ENCODE measurements at places on chromosomes 11 and 22.

DNA sequence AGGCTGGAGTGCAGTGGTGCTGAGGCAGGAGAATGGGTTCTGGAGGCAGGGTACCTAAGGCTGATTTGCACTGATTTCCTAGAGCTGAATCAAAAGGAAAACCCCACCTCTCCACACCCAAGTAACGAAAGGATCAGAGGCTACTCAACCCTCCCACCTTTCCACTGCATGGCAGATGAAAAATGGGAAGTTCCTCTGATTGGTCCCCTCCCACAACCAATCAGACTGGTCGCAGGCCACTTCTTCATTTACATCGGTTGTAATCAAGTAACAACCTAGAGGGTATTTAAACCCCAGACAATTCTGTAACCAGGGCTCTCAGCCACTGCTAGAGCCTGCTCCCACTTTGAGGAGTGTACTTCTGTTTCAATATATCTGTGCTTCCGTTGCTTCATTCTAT lies 18.6 kb upstream of the PARVB start:
- DNase-seq: no peak

DNA sequence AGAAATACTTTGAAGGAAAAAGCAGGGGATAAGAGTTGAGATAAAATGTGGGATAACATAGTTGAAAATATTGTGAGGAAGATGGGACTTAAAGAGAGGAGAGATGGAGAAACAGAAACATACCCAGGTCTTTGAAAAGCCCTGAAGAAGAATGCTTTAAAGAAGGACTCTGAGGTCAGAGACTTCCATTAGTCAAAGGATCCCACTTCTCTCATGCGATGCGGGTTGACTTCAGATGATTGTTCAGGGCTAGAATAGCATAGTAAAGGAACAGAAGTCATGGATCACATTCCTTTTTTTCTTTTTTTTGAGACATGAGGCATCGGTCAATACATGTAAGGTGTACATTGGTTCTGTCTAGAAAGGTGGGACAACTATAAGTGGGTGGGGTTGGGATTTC lies 3.5 kb upstream of the JAM3 start:
- DNase-seq: no peak

DNA sequence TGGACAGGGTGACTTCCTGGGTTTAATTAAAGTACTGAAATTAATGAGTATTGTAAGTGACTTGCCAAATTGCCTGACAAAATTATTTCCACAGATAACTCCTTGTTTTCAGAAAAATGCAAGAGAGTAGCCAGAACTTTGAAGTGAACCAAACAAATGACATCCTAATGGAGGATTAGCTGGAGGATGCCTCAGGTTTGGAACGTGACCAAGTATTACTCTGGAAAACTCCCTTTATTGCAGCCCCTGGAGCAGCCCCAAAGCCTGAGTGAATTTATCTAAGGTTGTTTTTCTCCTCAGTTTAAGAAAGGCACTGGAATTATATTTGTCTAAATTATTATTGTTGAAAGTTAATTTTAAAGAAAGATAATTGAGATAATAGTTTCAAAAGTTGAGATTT lies 343.6 kb upstream of the MTNR1B start:
- DNase-seq: no peak

GRCh38 chr11:10970926-10971325 lies 113.1 kb upstream of the ZBED5 start:
- no peak for DNase-seq

GRCh38 chr22:36237462-36238372 lies 1.6 kb downstream of the APOL2 start:
- DNase-seq: peak; percentile 24

DNA sequence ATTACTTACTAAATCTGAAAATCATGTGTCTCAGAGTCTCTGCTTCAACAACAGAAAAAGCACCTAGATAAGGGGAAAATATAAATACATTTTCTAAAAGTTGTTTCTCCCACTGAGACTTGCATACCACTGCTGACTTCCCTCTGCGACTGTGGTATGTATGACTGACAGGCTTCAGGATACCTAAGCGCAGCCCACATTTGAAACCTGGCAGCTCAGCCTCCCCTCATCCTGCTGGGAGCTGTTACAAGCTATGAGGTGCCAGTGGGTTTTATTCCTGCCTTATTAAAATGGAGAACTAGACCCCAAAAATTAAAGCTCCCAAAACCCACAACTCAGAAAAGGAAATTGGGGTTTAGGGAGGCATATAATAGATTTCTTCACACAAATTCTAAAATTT lies 133.6 kb downstream of the RAB38 start:
- DNase-seq: no peak

DNA sequence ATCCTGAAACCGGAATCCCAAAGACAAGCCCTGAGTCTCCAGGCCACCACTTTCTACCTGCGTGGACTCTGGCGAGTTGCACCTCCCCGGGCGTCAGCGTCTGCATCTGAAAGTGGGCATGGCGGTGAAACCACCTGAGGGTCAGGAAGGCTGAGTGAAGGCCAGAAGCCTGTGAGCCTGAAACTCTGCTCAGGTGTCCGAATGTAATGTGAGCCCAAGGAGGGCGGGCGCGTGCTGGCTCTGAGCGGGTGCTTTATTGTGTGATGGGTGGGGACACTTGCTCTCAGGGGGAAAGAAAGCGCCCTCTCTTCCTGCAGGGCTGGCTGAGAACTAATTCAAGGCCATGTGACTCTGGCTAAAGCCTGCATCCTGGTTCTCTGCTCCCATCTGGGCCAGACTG lies 135.6 kb downstream of the ST3GAL4 start:
- DNase-seq: no peak

DNA sequence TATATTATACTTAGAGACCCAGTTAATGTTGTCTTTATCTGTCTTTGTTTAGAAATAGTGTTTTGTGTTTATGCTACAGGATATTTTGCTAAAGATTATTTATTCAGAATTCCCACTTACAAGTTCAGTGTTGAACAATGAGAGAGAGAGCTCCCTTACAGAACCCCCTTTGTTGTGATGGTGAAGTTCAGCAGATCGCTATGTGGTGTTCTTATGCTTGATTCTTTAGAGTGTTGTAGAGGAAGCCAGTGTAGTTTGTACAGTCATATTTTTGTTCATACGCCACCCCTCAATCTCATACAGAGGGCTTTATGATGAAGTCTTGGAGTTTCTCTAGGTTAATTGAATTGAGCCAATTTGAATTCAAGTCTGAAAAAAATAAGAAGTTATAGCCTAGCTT lies 150.2 kb downstream of the TMEM135 start:
- DNase-seq: no peak

GRCh38 chr22:34475886-34476285 lies 555.6 kb upstream of the LARGE1 start:
- DNase-seq: no peak

- no peak for DNase-seq
Measured at GRCh38 chr22:48371391-48371790, 1456.3 kb downstream of the BRD1 start.

GRCh38 chr11:65310736-65311135 lies 3.9 kb upstream of the CDC42EP2 start:
- no peak for DNase-seq

Measured in CD4-positive, alpha-beta T cell treated with Interleukin-17A for 4 hours (primary cell).